Activated CD4-positive, CD25-positive, alpha-beta regulatory T cell (primary cell): ENCODE measurements at places on chromosomes 11 and 22.

DNA sequence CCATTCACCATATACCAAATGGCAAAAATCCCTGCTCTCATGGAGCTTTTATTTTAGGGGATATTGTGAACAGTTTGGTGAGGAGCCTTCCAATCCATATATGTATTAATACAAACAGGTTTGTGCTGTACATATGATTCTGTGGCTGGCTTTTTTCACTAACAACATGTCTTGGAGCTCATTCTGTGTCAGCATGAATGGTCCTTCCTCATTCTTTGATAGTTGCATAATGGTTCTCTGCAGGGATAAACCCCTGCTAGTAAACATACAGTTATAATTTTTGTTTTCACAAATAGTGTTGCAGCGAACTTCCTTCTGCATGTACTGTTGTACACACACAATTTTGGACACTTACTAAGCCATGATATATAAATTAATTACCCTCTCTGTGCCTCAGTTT lies 8.3 kb downstream of the PRR5L start:
- DNase-seq: no peak

DNA sequence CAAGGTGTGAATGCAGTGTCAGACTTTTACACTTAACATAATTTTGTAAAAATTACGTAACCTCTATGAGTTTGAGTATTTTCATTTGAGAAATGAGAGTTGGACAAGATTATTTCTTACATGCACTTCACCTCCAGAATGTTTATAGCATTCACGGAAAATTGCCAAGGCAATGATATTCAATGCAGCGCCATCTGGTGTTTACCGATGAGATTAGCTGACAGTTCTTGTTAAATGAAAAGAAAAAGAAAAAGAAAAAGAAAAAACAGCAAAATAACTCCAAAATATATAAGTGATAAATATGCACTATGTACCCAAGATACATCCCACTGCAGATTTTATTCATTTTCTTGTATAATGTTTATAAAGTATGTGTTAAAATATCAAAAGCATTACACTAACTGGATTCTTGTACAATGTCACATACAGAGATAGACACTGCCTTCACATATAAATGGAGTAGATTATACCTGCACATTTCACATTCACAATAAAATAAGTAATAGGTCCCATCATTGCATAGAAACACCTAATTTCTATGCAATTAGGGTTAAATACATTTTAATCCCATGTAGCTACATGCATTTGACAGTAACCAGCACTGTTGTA lies 976.3 kb upstream of the FAT3 start:
- DNase-seq: no peak

DNA sequence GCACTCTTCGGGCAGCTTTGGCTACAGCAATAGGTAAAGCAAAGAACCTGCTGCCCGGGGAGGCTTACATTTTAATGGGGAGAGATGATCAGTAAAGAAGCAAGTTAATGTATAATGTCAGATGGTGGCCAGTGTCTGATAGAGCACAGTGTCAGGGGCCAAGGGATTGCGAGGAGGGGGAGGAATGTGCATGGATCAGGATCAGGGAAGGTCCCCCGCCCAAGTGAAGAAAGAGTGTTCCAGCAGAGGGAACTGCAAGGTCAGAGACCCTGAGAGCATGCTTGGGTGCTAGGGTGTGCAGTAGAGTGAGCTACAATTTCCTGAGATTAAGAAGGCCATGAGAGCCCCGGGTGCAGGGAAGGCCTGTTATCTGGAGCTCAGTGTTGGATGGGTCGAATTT lies 39.7 kb downstream of the TIMP3 start:
- no peak for DNase-seq

DNA sequence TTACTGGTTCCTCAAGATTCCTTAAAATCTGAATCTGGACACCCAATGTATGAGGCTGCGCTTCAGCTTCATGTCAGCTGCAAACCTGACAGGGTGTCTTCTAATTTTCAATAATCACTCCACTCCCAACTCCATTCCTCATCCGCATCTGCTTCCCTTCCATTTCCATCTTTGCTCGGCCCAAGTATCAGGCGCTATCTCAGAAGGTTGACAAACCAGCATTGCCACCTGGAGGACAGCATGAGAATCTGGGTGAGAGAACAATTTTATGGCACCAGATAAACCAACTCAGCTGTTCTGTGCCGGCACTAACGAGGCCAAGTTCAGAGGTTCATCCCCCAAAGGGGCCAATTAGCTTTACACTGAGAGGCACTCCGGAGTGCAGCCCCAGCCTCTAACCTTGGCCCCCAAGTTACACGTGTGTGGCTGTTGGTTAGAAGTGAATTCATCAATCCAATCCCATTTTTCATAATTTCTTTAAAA lies 79.1 kb upstream of the LMO2 start:
- DNase-seq: no peak

DNA sequence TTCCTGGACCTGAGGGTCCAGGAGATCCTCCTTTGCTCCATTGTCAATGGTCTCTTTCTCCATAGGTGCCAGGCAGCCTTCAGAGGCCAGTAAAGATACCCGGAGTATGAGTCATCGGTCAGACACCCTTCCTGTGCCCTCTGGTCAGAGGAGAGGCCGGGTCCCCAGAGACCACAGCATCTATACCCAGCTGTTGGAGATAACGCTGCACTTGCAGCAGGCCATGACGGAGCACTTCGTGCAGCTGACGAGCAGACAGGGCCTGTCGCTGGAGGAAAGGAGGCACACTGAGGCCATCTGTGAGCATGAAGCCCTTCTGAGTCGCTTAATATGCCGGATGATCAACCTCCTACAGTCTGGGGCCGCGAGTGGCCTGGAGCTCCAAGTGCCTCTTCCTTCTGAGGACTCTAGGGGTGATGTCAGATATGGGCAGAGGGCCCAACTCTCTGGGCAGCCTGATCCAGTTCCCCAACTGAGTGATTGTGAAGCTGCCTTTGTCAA lies at the start of gene ACCSL:
ACCSL (plus strand) TSS at position 51 of the 501 bp plus-strand sequence; CDS start at position 107, 56 bp downstream.
- no peak for DNase-seq

GRCh38 chr22:29607426-29607825 lies 4.0 kb downstream of the NF2 start:
- DNase-seq: no peak

DNA sequence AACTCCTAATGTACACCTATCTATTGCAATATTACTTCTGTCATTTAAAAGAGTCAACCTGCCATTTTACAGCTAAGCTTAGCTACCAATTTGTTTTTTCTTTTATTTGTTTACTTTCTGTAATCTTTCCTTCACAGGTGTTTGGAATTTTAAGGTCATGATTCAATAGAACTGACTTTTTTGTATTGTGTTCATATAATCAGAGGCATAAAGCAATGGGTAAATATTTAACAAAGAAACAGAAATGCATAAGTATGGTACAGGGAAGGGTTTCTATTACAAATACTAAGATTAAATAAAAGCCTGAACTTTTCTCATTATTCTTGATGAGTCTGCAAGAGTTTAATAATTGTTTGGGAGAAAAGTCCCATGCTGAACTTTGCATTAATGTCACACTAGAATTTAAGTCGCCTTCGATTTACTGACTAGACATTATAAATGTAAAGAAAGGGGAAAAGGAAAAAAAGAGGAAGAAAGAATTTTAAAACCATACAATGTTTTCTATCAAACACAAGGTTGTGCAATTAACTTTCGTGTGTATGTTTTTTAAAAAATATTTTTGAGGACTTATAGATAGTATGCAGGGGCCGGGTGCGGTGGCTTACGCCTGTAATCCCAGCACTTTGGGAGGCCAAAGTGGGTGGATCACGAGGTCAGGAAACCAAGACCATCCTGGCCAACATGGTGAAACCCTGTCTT lies 35.0 kb upstream of the HIPK3 start:
- DNase-seq: no peak

DNA sequence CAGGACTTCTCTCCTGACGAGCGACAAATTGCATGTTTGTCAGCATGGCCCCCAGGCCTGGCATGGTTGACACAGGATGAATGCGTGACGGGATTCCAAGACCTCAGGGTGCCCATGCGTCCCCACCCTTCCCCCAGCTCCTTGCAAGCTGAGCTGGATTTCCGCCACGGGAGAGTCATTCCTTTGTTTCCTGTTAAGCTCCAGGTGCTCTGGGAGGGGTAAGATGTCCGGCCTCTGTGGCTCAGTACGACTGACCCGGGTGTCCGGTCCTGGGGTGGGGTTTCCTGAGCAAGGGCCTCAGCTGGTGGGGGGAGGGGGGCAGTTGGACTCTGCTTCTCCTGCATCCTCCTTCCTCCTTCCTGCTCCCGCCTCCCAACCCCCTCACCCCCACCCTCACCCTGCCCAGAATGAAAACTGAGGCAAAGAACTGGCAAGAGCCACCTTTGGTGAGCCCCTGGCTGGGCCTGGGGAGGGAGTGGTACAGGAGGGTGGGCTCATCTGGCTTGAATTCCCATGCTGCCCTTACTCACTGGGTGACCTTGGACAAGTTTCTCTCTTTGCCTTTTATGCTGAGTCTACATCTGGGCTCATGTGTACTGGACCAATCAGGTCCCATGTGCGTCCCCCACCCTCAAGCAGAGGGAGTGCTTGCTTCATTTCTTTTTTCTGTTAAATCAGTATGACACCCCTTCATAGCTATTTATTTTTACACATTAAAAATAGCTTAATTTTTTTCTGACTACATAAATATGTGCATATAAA lies 2.5 kb downstream of the CDC42EP2 start:
- DNase-seq: no peak

- no peak for DNase-seq
These were observed 9.2 kb downstream of the LIN7C start for GRCh38 chr11:27497284-27497866.

GRCh38 chr11:65551572-65552387 lies 6.4 kb downstream of the LTBP3 start:
- DNase-seq: peak; percentile 35

DNA sequence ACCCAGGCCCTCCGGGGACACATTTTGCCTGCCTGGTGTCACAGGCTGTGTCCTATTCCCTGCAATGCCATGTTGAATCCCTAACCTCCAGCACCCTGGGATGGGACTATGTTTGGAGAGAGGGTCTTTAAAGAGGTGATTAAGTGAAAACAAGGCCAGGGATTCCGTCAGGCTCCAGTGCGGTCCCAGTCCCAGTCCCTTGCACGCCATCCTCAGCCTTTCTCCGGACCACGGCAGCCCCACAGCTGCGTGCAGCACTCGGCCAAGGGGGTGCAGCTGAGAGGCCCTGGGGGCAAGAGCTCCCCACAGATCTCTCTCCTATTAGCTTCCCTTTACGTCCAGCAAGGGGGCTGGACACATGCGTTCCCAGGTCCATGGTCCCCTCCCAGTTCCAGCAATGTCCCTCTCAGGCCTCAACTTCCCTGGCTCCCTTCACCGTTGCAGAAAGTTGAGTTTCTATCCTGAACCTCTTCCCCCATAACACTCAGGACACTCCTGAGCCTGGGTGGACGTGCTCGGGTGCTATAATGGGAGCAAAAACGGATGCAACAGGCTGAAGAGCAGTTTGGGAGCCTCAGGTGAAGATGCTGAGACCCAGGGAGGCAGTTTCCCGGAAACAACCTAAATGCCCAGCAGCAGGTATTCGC lies 1422.7 kb downstream of the BRD1 start:
- DNase-seq: no peak

DNA sequence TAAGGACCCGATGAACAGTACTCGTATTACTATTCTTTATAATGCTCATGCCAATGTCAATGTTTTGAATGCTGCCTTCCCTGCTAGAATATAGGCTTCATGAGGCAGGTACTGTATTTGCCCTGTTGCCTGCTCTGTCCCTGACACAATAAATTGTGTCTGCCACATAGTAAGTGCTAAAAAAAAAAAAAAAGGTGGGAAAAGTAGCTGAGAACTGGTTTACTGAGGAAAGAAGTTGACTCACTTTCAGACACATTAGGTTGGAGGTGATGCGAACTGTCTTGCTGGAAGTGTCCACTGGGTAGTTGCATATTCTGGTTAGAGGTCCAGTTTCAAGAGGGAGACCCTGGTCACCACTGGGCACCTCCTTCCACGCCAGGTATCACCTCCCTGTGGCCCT lies 255.9 kb downstream of the KIRREL3 start:
- DNase-seq: no peak

DNA sequence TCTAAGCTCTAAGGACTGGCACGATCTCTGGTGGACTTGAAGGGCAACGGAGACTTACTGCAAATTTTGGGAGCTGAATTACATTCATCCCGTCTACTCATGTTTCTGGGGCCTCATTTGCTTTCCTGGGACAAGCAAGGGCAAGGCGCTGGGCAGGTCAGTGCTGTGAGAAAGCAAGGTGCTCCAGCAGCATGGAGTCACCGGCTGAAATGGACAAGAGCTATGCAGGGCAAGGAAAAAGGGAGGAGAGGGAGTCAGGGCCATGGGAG lies 25.6 kb downstream of the FLI1 start:
- DNase-seq: no peak

DNA sequence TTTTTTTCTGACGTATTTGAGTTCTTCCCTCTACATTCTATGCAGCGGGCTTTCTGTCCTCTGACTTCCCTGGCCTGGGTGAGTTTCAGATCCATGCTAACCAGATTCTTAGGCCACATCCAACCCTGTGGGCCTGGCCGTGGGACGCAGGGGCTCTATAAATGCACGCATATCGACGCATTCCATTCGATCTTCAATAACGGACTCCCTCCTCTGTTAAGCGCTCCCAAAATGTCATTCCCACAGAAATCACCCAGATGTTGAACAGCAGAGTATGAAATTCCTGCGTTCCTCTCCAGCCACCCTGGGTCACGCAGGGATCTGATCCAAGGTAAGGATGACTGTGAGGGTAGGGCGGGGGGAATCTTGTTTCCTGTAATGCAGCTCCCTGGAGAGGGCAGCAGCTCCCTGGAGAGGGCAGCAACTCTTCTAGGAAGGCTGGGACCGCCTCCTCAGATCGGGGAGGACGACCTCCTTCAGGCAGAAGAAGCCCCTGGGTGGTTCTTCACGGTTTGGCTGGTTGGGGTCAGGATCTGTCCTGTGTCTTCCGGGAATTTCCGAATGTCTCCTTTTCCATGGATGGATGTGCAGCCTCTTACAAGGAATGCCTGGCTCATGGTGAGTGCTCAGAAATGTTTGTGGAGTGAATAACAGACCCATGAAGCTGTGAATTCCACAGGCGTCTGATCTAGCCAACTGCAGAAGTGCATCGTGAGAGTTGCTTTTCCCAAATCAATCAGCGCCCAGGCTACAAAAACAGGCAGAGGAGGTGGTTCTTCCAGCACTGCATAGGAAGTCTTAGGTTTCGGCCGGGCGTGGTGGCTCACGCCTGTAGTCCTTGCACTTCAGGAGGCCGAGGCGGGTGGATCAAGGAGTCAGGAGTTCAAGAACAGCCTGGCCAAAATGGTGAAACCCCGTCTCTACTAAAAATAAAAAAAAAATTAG lies 12.2 kb downstream of the MRGPRD start:
- DNase-seq: no peak

DNA sequence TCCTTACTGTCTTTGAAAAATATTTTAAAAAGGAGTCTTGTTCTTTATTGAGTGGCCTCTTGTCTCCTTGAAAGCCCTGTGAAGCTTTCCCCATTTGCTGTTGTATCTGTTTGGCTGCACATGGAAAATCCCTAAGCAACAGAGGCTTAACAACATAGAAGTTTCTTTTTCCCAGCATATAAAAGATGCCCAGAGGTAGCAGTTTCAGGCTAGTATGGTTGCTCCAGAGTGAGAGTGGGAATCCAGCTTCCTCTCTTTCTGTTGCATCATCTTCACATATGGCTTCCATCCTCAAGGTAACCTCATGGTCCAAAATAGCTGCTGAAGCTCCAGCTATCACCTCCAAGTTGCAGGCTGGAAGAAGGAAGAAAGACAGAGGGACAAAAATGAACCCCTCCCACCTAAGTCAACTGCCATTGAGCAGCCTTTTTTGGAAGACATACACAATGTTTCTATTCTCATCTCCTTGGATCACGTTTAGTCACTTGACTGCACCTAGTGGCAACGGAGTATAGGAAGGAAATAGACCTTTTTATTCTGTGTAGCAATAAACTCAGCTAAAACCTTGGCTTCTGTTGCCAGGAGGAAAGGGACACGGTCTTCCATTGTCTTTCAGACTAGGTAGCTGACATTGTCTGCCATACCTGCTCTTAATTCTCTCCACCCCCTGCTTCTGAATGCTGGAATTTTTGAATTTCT lies 5.3 kb downstream of the CSF2RB start:
- no peak for DNase-seq
